ENCODE measurements at places on chromosomes 7 and 10. TPM values are rescaled to one million over a fixed set of nuclear protein-coding genes. Genes with fewer than 3 reads are reported as not detected.

GDF2 gene
- total RNA-seq = not detected

DRGX gene
- total RNA-seq = 65.2 TPM

PPP1R3C gene
- 19.4 TPM for total RNA-seq

IFIT2 gene
- not detected for total RNA-seq

SLC26A5 gene
- not detected for total RNA-seq

C7orf33 gene
- total RNA-seq = not detected

SP4 gene
- 13.2 TPM for total RNA-seq

PRKAR2B gene
- 14.6 TPM for total RNA-seq

SLC13A1 gene
- not detected for total RNA-seq

ZP3 gene
- 3.4 TPM for total RNA-seq

CLDN4 gene
- total RNA-seq = 0.54 TPM

SEMA4G gene
- total RNA-seq = 46.9 TPM

WNT8B gene
- not detected for total RNA-seq

THSD7A gene
- 211 TPM for total RNA-seq

CYP2C18 gene
- not detected for total RNA-seq

CDH23 gene
- total RNA-seq = 2.0 TPM

NXPH1 gene
- 3.8 TPM for total RNA-seq

CEP55 gene
- 6.0 TPM for total RNA-seq

NPVF gene
- not detected for total RNA-seq

Data from glutamatergic neuron (in vitro differentiated cells).